ENCODE measurements at places on chromosomes 2 and 18.

- no peak for DNase-seq
Measured at GRCh38 chr2:208031608-208032019, 6.3 kb upstream of the PLEKHM3 start.

DNA sequence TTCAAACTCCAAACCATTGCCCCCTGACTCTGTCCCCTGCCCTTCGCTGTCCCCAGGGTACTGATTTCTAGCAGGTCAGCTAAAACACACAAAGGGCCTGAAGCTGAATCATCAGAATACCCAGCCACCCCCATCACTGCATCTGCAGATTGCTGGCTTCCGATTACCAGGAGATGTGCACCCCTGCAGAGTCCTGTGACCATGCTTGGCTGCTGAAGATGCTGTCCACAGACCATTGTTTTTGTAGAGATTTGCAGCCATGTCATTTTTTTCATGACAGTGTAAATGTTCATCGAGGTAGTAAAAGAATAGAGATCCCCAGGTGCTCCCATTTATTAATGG, 463.3 kb downstream of the STK39 start:
- no peak for DNase-seq

- DNase-seq, result no peak
Measured at GRCh38 chr2:104474716-104475115, 379.2 kb upstream of the POU3F3 start.

DNA sequence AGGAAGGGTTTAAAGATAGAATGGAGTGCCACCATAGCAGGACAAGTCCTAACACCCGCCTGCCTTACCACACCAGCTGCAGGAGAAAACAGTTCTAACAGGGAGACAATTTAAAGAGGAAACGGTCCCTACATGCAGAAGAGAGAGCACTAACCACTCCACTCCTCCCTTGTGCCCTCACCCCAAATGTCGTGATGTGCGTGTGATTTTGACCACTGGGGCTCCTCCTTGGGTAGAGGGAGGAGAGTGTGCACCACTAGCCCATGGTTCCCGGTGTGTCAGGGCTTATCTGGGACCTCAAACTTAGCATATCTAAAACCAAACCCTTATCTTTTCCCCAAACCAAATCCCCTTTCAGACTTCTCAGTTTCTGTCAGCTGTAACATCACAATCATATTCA, 105.5 kb upstream of the CCDC68 start:
- no peak for DNase-seq

- DNase-seq, result no peak
Measured at GRCh38 chr2:55135491-55135890, 85.2 kb upstream of the RTN4 start.

DNA sequence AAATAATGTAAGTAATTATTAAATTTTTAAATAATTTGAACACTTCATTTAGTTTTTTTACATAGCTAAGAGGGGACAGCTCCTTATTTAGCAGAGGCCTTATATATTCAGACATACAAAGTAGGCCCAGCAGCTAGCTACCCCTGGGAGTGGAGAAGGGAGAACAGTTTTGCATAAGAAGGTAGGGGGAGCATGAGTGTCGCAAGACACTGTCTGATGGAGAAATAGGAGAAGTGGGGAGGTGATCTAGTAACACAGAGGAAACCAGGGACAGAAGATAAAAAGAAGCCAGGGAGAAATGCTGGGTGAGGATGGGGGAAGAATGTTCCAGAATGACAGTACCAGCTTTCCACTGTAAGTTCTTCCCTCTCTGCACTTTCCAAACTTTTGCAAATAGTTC, 16.0 kb upstream of the RGPD4 start:
- DNase-seq, result no peak

- no peak for DNase-seq
Measured at GRCh38 chr2:166106431-166107015, 21.3 kb downstream of the SCN1A start.

DNA sequence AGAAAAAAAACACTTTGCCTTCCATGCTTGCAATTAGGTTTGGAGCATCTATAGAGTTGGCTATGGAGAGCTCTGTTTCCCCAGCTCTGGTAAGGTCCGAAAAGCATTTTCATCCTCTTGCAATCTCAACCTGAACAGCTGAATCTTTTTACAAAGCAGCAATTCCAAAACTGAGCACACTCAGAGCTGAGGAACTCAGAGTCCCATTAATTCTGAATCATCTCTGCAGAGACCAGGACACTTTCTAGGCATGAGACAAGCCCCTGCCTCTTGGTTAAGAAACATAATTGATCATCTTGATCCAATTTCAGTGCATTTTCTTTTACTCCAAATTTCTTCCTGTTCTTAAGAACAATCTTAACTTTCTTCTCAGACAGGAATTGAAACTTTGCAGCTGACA, 4.2 kb downstream of the CNGA3 start:
- no peak for DNase-seq

DNA sequence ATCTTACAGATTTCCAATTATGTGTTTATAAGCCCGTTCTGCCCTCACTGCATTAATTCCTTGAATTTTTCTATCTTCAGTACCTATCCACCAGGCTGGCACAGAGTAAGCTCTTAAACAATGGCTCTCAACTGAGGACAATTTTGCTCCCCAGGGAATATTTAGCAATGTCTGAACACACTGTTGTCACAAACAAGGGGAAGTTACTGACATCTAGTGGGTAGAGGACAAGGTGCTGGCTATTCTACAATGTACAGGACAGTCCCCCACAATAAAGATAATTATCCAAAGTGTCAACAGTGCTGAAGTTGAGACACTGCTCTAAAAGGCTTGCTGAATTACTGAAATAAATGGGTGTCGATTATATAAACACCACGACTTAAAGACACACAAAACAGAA, 5.0 kb downstream of the NDUFS1 start:
- DNase-seq, result no peak

Data from ecto neural progenitor cell (in vitro differentiated cells).